ENCODE measurements at places on chromosomes 7 and 10. TPM values are rescaled to one million over a fixed set of nuclear protein-coding genes. Genes with fewer than 3 reads are reported as not detected.

DNA sequence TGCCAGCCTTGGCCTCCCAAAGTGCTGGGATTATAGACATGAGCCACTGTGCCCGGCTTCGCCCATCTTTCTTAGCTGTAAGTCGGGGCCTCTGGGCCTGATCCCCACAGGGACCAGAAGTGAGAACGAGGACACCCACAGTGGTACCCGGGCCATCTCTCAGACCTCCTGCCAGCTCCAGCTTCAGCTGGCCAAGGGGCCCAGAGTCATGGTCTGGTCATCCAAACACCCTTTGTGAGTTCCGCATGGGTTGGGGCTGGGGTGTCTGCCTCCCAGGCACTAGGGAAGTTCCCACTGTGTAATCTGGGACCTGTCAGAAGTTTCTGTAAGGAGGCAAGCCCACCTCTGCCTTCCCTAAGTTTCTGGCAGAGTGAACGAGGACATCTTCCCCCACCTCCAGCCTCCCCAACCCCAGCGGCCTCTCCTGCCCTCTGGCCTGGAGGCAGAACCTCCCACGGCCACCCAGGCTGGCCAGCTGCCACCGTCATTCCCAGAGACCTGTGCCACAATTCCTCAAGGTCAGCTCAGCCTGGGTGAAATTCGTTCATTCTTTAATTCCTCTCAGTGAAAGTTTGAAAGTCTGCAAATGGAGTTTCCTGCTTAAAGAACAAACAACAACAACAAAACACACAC lies 19.5 kb upstream of the FOXL3 start:
- no peak for DNase-seq

DNA sequence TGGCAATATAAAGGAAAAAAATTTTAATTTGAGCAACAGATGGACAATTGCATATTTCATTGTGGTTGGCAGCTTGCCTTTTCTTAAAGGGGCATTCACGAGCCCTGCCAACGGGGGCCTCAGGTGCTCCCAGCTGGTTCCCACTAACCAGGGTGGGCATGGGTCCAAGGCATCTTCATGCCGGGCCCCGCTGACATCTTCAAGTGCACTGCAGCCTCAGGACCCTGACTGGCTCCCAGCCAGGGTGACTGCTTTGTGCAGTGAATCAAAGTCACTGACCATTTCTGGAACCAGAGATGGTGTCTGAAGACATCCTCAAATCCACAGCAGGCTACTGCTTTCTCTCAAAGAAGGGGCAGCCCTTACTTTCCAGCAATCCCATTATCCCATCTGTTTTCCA lies 275.2 kb upstream of the MGMT start:
- no peak for DNase-seq

- DNase-seq: no peak
Observed at GRCh38 chr10:71359364-71360046, 37.2 kb upstream of the CDH23 start.

DNA sequence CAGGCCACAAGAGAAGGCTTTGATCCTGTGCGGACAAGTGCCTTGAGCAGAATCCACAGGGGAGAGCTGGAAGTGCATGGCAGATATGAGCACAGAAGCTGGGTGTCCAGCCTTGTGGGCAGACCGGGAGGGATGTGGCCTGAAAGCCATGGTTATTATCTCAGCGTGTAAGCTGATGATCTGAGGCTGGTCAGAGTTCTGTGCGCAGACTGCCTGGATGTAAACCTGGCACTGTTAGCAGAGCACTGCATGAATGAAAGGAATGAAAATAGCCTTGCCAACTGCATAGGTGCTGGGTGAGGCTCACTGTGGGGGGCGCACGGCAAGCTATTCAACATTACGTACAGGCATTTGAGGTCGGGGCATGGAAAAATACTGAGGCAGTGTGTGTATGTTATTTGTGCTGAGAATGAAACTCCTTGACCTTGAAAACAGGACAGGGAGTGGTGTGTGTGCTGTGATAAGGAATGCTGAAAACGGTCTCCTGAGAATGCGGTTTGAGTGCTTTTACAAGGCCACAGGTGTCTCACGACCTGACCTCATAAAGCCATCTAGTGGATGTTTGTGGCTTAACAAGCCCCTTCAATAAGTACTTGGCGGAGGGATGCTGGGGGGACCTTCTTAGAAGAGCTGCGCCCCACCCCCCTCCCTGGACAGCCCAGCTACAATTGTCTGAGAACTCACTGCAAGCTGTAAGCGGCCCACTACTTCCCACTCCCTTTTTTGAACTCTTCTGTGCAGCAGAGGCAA lies 18.7 kb downstream of the AKR1C1 start:
- no peak for DNase-seq

- DNase-seq: no peak
Observed at GRCh38 chr7:12539681-12540080, 30.8 kb upstream of the SCIN start.

Gene PIP
- total RNA-seq: 1.1 TPM

Gene PTN
- 4.7 TPM for total RNA-seq
